ENCODE measurements at places on chromosomes 2 and 18.

- no peak for DNase-seq
Measured at GRCh38 chr2:185063761-185064160, 465.4 kb downstream of the ZNF804A start.

GRCh38 chr18:26046419-26047077 is 43.9 kb downstream of the SS18 start:
- DNase-seq: no peak

- DNase-seq: no peak
Measured at GRCh38 chr2:46763861-46764260, 151.7 kb downstream of the MCFD2 start.

DNA sequence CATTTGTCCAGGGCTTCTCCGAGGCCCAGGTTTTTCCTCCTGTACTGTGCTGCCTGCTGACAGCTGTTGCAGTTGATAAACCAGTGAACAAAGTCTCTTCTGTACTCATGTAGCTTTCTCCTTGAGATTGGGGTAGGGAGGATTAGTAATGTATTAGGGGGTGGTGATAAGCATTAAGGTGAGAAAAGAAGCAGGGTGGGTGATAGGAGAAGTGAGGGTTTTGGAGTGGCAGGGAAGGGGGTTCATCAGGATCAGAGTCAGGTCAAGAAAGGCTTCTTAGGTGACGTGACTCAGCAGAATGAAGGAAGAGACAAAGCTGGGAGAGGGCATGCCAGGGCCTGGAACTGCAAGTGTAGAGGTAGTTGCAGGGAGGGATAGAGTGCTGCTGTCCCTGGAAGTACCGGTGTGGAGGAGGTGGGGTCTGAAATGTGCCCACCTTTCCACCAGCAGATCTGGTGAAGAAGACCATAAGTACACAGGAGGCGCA is 48.7 kb downstream of the PKP4 start:
- no peak for DNase-seq

GRCh38 chr2:170155022-170155722 is 22.8 kb upstream of the MYO3B start:
- DNase-seq: no peak

GRCh38 chr18:76426737-76427305 is 68.2 kb downstream of the ZNF516 start:
- no peak for DNase-seq

GRCh38 chr2:151619337-151619989 is 114.8 kb downstream of the NEB start:
- no peak for DNase-seq

DNA sequence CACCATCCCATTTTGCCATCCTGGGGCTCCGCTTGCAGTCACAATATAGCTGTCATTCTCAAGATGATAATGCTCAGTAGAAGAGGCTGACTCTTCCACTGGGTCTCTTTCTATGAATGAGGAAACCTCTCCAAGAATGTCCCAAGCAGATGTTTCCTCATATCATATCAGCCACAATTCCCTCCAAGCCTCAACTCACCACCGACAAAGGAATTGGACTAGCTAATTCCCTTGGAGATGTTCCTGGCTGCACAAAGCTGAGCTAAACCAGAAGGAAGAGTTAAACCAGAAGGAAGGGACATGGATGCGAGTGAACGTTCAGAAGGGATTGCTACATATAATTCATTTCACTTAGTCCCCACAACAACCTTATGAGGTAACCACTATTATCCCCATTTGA is 65.0 kb upstream of the NPAS2 start:
- DNase-seq: no peak

DNA sequence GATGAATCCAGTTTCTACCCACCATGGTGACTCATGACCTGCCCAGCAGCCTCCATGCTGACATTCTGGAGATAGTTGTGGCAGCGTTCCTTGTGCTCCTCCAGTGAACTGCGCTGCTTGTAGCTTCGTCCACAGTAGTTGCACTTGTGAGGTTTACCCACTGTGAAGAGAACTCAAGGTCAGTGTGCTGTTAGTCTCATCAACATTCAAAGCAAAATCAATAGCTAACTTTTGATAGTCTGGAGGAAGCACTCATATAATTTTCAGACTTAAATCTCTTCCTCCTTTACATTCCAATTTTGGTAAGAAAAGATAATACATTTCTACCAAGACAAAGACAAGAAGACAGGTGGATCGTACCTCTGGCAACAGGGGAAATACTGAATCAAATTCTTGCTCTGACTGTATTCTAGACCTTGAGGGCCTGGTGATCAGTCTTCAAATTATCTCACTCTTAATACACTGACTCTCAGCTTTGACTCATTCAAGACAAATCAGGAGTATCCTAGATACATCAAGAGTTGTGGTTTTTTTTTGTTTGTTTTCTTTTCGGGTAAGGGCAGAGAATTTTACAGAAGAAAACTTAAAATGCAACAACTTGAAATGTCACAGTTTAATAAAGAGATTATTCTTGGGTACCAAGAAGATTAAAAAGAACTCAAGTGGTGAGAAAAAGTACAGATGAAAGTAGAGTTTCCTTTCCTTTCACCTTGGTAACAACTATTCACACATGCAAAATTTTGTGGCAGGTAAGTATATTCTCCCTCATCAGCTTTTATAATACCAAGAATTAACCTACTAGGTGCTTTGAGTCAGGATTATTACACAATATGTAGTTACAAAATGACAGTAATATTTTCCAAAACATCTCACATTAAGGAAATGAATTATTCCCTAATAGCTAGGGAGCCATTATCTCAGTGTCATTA is 129.2 kb downstream of the IKZF2 start:
- no peak for DNase-seq

DNA sequence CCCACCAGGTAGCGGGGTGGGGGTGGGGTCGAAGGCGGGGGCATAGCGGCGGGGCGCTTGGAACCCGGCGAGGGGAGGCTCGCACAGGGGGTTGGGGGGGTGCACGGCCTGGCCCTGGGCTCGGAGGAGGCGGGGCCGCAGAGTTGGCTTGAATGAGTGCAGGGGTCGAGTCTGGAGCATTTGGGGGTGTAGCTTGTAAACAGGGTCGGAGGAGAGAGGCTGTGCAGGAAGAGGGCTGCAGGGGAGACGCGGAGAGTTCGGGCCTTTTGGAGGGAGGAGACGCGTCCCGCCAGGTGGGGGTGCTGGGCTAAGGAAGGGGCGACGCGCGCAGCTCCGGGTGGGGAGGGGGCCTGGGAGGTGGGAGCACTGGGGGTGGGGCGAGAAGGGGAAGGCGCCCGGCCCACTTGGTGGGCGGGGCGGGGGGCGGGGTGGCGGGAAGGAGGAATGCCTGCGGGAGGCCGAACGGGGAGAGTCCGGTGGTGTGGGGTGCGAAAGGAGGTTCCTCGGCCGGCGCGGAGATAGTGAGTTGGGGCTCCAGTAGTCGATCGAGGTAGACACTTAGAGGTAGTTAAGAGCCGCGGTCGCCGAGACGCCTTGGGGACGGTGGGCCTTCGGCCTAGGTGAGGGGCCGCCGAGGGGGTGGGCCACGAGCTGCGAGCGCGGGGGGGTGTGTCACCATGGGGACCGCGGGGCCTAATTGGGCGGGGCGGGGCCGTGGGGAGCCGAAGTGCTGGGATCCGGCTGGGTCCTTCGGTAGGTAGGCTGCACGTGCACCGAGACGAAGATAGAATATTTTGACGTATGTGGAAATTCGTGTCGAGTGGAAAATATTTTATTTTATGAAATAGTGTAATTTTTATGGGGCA is 774 bp downstream of the MSH6 start:
- DNase-seq: peak; percentile 54

GRCh38 chr2:241289053-241289452 is 26.4 kb downstream of the HDLBP start:
- DNase-seq: no peak

All from activated CD4-positive, alpha-beta T cell treated with anti-CD3 and anti-CD28 coated beads, Interleukin-2, amount 50 U/mL, for 4 hours (primary cell).